ENCODE measurements at places on chromosomes 3 and 15.

DNA sequence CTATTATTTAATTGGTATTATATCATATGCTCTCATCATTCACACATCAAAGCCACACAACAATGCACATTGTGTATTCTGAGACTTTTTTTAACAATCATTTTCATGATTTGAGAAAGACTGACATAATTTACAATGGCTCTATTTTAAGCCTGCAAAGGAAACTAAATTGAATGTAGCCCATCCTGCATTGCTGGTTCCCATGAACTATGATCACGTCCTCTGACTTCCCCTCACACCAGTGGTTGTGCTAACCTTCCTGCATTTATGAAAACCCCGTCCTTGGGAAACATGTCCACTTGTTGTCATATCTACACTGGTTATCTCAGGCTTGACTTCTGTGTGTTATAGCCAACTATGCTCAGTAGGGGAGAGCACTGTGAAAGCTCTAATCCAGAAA is 546.2 kb downstream of the MECOM start:
- no peak for DNase-seq

DNA sequence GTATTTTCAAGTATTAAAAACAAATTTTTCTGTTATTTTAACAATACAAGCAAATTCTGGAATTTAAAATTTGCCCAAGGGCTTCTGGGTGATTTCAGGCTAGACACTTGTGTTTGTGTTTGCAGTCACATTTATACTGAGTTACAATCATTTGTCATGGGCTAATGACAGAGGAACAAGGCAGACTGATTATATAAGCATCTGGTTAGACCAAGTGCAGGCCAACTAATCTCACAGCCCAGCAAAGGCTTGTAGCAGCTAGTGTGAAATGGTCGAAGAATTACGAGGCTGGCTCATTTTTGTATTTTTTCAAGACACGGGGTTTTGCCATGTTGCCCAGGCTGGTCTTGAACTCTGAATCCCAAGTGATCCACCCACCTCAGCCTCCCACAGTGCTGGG is 52.1 kb downstream of the CMTM8 start:
- DNase-seq, result no peak

GRCh38 chr3:15861163-15861562 is 63.4 kb upstream of the ANKRD28 start:
- DNase-seq, result no peak

- DNase-seq, result no peak
Observed at GRCh38 chr3:65230261-65231139, 542.7 kb upstream of the ADAMTS9 start.

- no peak for DNase-seq
Observed at GRCh38 chr3:34175636-34176176, 377.3 kb downstream of the PDCD6IP start.

GRCh38 chr3:173221010-173221409 is 80.0 kb upstream of the SPATA16 start:
- DNase-seq, result no peak

DNA sequence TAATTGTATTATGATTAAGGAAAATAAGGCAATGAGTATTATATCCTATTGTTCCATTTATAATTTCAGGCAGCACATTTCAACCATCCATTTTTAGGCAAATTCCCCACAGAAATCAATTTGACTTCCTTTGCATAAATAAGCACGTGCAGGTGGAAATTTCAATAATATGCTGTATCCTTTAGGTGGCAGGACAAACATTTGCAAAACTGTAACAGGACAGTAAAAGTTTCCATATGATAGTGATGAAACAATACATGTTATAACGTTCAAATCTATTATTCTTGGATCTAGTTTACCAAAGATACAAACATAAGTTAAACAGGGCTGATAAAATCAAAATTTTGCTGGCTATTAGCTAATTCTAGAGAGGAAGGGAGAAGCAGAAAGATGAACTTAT is 8.5 kb downstream of the UACA start:
- DNase-seq, result no peak

DNA sequence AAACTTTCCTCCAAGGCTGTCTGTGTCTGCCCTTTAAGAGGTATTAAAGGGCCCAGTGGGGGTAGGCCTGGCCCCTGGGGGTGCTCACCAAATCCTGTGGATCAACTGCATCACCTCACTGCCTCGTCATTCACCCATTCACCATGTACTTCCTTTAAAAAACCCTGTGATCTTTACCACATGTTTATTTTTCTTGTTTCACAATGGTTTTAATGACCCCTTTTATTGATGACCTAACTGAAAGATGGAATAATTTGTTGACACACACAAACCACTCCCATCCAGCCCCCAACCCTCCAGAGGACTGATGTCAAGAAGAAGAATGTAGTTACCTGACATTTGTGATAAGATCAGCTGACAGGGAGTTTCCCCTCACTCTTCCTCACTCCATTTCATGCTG is 40.8 kb downstream of the KCNAB1 start:
- peak; percentile 22 for DNase-seq

GRCh38 chr15:72285927-72286516 is 13.7 kb upstream of the PARP6 start:
- DNase-seq, result peak; percentile 46

- DNase-seq, result no peak
Observed at GRCh38 chr3:109480014-109480413, 142.7 kb upstream of the DPPA4 start.

GRCh38 chr15:72785841-72786240 is 2.3 kb upstream of the ADPGK start:
- peak; percentile 64 for DNase-seq

GRCh38 chr3:12886106-12886679 is 44.8 kb upstream of the RPL32 start:
- no peak for DNase-seq

DNA sequence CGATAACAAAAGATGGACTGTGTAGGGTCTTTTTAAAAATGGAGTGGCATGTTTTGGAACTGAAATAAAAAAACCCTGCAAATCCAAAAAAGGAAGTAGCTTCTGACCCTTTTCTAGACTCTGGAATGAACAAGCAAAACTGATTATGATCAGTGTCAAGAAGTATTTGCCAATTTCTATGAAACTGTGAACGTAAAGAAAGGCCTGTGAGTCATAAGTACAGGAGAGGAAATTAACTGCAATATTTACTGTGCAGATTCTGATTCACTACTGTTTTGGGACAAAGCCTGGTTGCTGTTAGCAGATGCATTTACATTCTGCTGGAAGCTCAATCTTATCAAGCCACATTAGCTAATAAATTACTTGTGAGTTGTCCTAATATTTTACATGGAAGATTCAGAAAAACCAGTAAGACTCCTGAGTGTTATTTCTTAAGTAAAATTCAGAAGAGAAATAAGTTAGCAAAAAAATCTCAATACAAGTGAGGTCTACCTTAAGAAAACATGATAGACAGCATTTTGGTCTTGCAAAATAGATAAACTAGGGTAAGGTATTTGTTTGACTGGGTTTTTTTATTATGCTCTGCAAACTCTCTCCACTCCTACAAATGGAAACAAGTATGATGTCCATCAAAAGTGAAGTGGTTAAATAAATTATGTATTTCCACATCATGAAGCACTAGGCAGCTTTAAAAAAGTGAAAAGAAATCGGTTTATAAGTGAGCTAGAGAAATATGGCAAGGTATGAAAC is 90.2 kb upstream of the LMOD3 start:
- DNase-seq, result peak; percentile 34

- peak; percentile 80 for DNase-seq
Observed at GRCh38 chr3:188491276-188491687, 337.3 kb downstream of the LPP start.

Data from foreskin fibroblast (primary cell).